ENCODE measurements at places on chromosomes 12 and 14.
A peak's percentile ranks its signal among the peaks of the same experiment; 100 is the strongest.

DNA sequence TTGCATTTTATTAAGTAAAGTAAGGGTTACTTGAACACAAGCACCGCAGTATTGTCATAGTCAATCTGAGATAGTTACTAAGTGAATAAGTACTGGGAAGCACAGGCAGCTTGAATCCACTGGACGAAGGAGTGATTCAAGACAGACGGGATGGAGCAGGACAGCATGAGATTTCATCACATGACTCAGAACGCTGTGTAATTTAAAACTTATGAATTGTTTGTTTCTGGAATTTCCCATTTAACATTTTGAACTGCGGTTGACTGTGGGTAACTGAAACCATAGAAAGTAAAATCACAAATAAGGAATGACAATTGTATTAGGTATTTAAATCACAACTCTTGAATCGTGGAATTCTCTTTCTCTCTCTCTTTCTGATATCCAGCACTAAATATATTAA, 1630.4 kb upstream of the SEL1L start:
- DNase-seq, result no peak

GRCh38 chr14:85296456-85297210, 233.3 kb upstream of the FLRT2 start:
- DNase-seq, result no peak

- peak; percentile 63 for DNase-seq
Observed at GRCh38 chr14:93081876-93082570, 33.7 kb downstream of the ITPK1 start.

GRCh38 chr12:122203301-122204166, at the start of gene B3GNT4:
B3GNT4 (plus strand) TSS chr12:122203709; CDS start chr12:122204619, 910 bp downstream.
- DNase-seq, result peak; percentile 51

- DNase-seq, result no peak
Observed at GRCh38 chr12:9606736-9607372, 862 bp downstream of the KLRB1 start.

DNA sequence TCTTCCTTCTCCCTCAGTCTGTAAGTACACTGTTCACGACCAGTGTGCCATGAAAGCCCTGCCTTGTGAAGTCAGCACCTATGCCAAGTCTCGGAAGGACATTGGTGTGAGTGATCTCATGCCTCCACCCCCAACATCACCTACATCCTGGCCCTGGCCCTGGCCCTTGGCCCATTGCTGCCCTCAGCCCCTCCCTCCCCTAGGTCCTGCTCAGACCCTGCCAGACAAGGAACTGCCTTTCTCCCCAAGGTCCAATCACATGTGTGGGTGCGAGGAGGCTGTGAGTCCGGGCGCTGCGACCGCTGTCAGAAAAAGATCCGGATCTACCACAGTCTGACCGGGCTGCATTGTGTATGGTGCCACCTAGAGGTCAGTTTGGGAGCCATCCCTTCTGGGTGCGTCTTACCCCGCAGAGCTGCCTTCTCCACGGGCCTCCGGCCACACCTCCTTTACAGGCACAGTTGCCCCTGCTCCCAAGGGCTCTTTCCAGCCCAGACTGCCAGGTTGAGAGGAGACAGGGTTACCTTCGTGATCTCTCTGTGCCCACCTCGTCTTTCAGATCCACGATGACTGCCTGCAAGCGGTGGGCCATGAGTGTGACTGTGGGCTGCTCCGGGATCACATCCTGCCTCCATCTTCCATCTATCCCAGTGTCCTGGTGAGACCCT, 9.2 kb downstream of the DGKA start:
- peak; percentile 78 for DNase-seq

GRCh38 chr12:2652401-2653081, 142.2 kb upstream of the FKBP4 start:
- DNase-seq, result no peak

- no peak for DNase-seq
Observed at GRCh38 chr14:95039993-95040348, 117.4 kb downstream of the DICER1 start.

DNA sequence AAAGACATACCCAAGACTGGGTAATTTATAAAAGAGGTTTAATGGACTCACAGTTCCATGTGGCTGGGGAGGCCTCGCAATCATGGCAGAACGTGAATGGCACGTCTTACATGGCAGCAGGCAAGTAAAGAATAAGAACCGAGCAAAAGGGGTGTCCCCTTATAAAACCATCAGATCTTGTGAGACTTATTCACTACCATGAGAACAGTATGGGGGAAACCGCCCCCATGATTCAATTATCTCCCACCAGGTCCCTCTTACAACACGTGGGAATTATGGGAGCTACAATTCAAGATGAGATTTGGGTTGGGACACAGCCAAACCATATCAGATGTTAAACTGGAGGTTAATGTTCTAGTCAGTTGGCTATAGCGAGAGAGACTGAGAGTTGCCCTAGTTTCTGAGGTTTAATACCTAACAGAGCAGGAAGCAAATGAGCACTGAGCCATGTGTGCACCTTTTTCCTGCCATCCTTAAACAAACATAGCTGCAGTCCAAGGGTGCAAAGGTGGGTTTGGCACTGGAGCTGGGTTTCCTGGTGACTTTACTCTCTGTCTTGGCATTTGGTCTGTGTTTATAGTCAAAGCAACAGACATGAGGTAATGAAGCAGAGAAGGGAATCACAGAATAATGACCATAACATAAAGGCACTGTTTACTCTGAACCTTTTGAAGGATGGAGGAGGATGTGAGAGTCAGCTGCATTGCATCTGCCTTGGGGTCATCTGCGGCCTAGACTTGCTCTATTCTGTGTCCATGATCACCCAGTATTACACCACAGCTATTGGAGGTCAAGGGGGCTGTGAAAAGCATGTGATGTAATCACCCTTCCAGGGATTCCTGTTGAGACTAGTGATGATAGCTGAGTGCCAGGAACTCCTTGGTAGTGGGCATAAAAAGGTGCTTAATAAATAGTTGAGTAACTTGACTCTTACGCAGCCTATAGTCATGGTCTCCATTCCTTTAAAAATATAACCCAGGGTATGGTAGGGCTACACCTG, 83.6 kb upstream of the USP44 start:
- no peak for DNase-seq

- no peak for DNase-seq
Observed at GRCh38 chr12:13215056-13215455, 18.5 kb downstream of the EMP1 start.

Measured in stimulated activated naive CD8-positive, alpha-beta T cell treated with anti-CD3 and anti-CD28 coated beads, Interleukin-15, amount 100 ng/mL, for 72 hours (primary cell).